NCI-H1048 (cell line): ENCODE measurements at places on chromosomes 5 and 9.

GRCh38 chr9:94478755-94479730 lies 75.8 kb upstream of the PCAT7 start:
- no peak for DNase-seq

- DNase-seq: no peak
Observed at GRCh38 chr5:4514067-4514648, 626.0 kb upstream of the ADAMTS16 start.

GRCh38 chr5:59744531-59744992 lies 149.0 kb downstream of the PDE4D start:
- DNase-seq: no peak

GRCh38 chr5:87103616-87104287 lies 163.9 kb upstream of the RASA1 start:
- no peak for DNase-seq

GRCh38 chr9:122127396-122127798 lies 32.2 kb downstream of the NDUFA8 start:
- DNase-seq: no peak

- peak; percentile 52 for DNase-seq
Observed at GRCh38 chr9:136342181-136343120, 15.1 kb downstream of the GPSM1 start.

DNA sequence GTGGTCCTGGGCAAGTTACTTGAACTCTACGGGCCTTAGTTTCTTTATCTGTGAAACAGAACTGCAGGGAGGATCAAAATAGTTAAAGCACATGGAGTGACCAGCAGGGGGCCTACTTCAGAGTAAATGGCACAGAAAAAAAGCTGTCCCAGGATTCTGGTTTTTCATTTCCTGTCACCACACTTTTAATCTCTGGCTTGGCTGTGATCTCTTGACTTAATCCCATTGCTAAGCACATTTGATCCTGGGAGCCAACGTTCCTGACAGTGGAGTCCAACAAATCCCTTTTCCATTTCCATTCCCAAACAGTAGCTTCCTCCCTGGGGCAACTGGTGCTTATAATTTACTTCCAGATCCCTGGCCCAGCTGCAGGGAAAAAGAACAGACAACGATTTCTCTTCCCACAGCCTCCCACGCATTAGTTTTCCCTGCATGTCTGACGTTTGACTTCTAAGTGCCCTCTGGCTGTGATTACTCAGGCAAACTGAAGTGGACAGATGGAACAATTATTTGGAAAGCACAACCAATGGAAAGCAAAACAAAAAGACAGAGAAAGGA lies 136.5 kb upstream of the STK32A start:
- DNase-seq: no peak

GRCh38 chr5:74365723-74366122 lies 274.8 kb downstream of the ENC1 start:
- DNase-seq: no peak

DNA sequence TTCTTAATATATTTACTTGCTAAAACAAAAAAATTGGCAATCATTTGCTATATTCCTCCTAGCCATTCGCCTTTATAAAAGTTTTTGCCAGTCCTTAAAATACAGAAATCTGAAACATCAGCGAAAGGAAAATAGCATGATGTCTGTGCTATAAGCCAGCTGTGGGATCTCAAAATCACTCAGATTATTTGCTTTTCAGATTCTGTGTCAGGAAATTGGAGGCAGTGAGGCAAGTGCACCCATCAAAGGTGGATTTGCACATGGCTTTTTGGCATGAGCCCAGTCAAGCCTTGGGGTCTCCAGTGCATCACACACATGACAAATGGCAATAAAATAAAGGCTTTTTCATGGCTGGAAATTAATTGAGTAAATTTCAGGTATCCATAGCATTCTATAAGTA lies 196.8 kb upstream of the DAPK1 start:
- DNase-seq: no peak

DNA sequence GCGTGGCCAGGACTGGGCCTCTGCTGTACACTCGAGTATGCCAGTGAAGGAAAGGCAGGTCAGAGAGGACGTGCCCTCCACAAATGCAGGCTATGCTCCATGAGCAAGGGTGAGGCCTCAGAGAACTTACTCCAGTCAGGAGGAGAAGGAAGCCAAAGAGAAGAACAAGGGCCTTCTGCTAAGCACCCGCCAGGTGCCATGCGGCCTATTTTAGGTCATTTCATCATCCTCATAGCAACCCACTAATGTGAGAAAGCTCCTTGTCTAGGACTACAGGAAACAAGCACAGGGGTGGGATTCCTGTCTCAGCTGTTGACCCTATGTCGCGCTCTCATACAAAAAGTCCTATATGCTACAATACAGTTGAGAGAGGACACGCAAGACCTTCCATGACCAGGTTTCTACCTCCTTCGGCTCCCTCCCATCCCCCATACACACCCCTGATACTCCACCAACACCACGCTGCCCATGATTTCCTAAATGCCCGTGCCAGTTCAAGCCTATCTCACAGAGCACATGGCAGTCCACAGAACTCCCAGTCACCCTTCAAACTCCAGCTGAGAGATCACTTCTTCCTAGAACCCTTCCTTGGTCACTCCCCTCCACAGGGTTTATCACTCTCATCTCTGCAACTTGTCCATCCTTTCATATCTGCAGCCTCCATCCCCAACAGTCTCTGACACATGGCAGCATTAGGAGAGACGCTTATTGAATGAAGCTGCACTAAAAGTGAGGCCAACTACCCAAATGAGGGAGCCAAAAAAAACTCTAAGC lies 26.8 kb downstream of the PSMB7 start:
- no peak for DNase-seq

DNA sequence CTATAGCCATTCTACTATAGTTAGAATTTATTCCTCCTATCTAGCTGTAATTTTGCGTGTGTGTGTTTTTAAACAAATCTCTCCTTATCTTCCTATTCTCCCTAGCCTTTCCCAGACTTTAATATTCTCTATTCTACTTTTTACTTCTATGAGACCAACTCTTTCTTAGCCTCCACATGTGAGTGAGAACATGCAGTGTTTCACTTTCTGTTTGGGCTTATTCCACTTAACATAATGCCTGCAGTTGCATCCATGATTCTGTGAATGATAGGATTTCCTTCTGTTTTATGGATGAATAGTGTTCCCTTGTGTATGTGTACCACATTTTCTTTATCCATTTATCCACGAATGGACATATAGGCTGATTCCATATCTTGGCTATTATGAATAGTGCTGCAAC lies 192.3 kb upstream of the TLX3 start:
- no peak for DNase-seq

- no peak for DNase-seq
Observed at GRCh38 chr5:21152611-21153010, 1164.6 kb upstream of the CDH18 start.

DNA sequence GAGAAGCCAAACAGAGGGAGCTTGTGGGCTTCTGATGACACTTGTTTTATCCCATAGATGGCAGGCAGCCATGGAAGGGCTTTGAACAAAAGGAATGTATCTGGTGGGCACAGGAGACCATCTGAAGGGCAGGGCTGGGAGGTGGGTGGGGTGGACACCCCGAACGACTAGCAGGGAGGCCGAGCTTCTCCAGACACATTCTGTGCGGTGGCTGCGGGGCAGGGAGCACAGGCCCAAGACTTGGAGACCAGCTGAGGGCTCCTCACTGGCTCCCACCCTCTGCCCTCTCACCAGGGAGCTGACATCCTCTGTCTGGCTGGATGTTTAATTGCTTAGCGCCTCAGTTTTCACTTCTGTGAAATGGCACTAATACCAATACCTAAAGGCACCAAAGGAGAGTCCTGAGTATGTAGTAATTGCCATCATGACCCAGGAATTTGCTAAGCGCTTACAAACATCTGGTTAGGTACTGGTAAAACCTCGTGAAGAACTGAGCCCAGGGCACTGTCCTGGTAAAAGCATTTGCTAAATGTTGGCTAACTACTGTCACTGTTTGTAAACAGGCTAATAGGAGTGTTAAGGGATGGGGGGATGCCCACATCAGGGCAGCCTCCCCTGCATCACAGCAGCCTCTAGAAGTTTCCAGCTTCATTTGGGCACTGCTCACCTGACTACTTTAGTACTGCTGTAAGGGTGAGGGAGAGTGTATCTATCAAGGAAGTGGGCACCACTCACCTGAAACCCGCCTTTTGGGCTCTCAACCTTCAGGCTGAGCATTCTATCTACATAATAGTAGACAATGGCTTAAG lies 2.1 kb upstream of the PHF2 start:
- no peak for DNase-seq

- no peak for DNase-seq
Observed at GRCh38 chr9:84698323-84698722, 28.8 kb downstream of the NTRK2 start.

DNA sequence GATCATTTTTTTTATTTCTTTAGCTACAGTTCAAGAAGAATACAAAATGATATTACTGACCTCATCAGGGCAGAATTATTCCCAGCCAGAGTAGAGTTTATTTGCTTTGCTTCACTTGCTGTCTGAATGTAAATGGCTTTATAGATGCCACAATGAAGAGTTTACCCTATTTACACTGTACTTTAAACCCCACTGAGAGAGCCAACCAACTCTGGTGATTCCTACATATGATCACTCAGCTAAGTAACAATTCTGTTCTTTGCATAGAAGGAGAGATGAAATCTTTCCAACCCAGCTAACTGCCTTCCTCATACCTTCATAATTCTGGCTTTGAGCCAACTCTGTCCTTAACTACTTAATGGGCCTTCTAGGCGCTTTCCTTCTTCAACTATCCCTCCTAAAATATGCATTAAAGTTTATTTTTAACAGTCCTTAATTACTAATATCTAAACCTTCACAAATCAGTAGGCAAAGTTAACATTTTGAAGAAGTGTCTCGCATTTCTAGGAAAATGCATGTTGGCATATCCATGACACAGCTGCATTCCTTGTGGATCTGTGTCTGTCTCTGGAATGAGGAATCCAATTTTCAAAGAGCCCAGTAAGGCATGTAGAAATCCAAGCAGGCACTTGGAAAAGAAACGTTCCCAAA lies 284.8 kb upstream of the GRAMD2B start:
- no peak for DNase-seq

GRCh38 chr5:180910735-180911134 lies 11.8 kb downstream of the BTNL8 start:
- no peak for DNase-seq
